ENCODE measurements at places on chromosomes 16 and 17.

DNA sequence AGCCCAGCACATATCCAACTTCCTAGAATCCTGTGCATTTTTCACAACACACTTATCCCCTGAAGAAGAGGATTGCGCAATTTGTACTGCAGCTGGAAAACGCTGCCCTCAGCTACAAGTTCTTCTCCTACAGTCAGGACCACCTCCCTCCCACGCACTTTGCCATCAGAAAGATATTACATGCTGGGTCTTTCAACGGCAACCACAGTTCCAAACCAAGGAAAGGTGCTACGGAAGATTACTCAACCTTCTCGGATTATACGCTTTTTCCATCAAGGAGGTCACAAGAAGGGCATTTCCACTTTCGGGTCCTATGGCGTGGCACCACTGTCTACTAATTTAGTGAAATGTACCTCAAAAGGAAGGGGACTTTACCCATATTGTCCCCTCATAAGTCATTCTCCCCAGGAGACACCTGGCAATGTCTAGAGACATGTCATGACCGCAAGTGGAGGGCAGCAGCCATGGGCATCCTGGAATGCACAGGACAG, 35.2 kb downstream of the USP7 start:
- DNase-seq, result peak; percentile 81

DNA sequence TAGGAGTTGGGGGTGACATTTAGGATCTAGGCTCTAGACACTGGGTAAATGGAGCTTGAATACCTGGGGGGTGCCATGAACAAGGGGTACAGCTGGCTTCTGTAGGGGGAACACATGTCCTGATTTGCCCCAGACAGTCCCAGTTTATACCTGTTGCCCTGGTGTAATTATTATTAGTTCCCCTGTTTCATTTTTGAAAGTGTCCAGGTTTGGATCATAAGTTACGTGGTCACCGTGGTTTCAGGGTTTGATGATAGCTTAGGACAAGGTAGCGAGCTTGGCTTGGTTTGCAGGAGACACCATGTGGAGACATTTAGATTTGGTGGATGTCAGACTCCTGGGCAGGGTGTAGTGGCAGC, 5.5 kb downstream of the MLLT6 start:
- no peak for DNase-seq

GRCh38 chr17:73748508-73748907, 104.3 kb upstream of the SDK2 start:
- DNase-seq, result no peak

GRCh38 chr17:81239714-81240555, 817 bp downstream of the NDUFAF8 start:
- DNase-seq, result peak; percentile 57

- DNase-seq, result no peak
Observed at GRCh38 chr16:53960050-53960812, 256.3 kb downstream of the FTO start.

DNA sequence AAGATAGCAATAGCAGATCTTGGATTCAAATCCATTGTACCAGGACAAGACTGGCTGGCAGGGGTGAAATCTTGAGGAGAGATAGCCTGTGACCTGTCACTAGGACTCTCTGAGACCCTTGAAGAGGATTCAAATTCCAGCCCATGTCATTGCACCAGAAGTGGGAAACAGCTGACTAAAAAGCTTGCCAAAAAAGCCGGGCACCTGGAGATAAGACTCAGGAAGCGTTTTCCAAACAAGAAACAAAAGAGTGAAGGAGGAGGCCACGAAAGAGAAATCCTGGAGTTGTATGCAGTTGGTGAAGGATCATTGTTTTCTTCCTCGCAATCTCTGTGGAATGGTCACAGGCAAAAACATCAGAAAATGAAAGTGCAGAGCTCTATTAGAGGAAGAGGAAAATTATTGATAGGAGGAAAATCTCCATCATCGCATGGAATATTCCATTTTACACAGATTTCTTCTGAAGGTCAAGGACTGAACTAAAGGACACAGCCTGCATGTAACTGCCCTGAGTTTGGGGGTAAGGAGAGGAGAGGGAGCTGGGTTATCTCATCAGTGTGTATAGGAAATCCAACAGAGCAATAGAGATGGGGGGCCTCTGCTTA, 9.0 kb upstream of the WSB1 start:
- no peak for DNase-seq

DNA sequence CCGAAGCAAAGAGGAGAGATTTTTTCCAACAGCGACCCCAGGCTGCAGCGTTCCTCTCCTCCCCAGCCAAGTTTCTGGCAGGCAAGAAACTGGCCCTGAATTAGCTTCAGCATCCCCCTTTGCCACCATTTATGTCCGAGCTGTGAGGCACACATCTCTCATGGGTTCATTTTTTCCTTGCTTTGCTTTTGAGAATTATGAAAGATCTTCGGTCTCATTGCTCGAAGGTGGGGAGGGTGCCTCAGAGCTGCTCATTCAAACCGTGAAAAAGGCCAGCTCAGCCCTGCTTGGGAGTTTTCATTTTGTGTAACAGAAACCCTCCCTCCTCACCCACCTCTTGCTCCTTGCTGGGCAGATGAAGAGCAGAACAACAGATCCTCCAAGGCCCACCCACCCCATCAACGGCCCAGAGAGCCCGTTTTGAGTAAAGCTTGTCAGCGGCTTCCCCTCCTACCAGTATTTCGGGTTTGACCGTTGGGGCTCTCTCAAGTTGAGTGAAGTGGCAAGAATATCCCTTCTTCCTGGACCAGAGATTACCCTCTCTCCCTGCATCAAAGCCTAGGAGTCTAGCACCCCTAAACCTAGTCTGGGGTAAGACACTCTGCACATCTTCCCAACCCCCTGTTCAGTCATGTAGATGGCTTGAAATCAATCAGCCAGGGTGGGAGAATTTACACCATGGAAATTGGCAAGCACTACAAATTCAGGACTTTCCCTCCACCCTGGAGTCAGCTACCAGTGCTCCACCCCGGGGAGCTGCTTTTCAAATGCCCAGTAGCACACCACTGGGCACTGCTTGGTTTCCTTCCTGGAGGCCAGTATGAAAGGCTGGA, 1.8 kb downstream of the CCR7 start:
- DNase-seq, result no peak

DNA sequence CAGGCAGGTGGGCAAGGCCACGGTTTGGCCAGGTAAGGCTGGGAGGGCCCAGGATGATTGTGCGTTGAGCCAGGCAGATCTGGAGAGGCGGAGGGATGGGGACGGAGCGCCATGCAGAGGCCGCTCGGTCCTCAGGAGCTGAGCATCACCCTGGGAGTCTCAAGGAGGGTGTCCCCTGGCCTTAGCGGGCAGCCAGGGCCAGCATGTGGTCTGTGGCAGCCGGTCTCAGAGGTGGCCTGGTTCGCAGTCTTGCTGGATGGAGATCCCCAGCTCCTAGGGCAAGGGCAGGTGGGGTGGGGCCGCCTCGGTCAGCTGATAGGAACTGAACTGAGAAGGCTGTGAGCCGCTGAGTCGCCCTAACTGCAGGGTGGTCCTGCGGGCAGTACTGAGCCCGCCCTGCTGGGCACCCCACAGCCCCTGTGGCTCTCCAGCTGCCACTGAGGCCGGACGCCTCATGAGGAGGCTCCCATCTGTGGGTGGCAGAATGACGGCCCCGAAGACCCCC, 11.6 kb upstream of the CDH15 start:
- DNase-seq, result no peak

DNA sequence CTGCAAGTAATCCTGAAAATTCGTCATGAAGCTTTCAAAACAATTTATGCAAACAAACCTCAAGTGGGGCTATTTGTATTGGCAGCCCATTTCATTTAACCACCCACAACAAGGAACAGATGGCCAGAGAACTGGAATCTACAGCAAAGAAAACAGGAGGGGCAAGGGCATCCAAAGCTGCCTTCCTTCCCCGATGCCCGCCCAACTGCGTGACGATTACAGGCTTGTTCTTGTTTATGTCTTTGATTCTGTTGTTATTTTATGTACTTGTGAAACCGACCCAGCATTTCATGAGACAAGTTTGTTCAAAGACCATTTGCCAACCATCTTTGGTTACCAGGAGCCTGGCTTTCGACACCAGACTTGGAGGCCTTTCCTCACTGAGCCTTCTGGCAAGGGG, 59.1 kb upstream of the IRX6 start:
- DNase-seq, result no peak

GRCh38 chr16:64910356-64910755, 211.5 kb downstream of the CDH11 start:
- DNase-seq, result no peak

DNA sequence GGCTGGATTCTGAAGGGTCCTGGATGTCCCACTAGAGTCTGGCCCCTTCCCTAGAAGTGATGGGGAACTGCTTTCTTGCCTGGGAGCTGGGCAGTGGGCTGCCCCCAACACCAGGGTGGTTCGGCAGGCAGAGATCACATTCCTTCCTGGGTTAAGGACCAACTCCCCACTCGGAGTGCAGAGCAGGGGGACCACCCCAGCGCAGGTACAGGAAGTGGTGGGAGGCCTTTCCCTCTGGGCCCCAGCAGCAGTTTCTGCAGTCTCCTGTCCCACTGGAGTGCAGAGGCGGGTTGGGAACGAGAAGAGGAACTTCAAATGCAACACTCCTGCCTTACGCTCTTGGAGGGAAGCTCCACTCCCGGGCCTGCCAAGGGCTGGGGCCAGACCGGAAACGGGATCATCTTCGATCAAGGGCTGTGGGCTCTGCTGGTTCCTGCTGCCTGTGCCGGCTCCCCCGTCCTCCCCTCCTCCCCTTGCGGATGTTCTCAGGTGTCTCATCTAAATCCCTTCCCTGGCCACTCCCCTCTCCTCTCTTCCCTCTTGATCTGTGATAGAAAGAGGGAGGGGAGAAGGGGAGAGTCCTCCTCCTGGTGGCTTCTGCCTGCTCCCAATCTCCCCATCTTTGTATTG, 9.0 kb upstream of the NGFR start:
- DNase-seq, result peak; percentile 74

- DNase-seq, result no peak
Observed at GRCh38 chr17:62801553-62802114, 6.5 kb downstream of the MARCHF10 start.

DNA sequence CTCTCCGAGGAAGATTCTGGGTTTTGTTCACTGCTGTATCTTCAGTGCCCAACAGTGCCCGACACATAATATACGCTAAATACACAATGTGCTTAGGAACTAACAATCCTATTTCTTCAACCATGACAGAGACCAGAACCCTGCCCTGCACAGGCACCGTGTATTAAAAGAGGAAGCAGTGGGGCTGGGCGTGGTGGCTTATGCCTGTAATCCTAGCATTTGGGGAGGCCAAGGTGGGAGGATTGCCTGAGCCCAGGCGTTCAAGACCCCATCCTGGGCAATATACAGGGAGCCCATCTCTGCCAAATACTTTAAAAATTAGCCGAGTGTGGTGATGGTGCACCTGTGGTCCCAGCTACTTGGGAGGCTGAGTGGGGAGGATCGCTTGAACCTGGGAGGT, 19.3 kb downstream of the ARL2BP start:
- DNase-seq, result no peak

DNA sequence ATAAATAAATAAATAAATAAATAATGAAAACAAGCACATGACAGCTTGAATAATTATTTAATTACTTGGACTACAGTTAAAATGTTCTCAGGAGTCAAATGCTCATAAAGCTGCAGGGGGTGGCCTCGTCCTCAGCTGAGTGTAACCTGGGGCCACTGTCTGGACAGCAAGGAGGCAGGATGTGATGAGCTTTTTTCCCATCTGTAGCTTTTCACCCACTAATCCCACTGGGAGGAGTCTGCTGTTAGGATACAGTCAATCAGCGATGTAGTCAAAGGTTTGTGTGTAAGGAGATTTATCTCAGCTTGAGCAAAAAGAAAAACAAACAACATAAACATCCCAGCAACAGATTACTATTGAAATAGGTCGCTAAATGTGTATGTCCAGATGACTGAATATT, 22.5 kb downstream of the ZCCHC14 start:
- DNase-seq, result no peak

- no peak for DNase-seq
Observed at GRCh38 chr17:76914937-76915336, 46.7 kb downstream of the MGAT5B start.

DNA sequence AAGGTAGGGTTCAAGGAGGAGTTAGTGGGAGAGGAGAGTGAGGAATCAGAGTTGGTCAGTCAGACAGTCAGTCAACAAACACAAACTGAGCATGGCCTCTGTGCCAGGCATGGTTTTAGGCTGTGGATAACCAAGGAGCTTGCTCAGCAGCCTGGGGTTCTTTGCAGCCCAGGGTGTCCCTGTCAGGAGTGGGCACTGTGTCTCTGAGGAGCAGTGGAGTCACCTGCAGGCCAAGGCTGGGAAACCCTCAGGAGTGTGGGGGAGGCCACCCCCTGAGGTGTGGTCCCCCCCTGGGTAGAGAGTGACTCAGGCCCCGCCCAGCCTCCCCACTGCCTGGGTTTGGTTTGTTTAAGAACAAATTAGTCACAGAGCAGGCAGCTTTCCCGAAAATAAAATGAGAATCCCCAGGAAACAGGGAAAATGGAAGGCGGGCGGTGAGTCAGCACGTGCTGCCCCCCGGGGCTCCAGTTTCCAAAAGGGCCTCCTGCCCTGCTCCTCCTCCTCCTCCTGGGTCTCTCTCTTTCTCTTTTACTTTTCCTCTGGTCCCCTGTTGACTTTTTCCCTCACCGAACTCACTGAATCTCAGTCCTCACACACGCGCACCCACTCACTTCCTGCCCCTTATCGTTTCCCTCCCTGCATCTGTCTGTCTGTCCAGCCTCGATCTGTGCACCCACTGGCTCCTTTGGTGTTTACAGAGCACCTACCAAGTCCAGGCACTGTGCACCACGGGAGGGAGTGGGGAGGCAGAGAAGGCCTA, 44.3 kb downstream of the SOCS3 start:
- DNase-seq, result no peak

GRCh38 chr16:46658925-46659324, 30.1 kb downstream of the VPS35 start:
- peak; percentile 95 for DNase-seq

DNA sequence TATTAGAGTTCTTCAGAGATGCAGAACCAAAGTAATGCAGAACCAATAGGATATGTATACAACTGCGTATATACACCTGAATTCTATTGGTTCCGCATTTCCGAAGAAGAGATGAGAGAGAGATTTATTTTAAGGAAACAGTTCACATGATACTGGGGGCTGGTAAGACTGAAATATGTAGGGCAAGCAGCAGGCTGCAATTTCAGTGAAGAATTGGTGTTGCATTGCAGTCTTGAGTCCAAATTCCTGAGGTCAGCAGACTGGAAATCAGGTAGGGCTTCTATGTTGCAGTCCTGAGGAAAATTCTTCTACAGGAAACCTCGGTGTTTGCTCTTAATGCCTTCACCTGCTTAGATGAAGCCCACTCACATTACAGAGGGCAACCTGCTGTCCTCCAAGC, 128.2 kb upstream of the MED13 start:
- no peak for DNase-seq

- DNase-seq, result peak; percentile 9
Observed at GRCh38 chr17:67891481-67892119, 66.3 kb downstream of the BPTF start.

GRCh38 chr17:51852603-51853002, 305.9 kb downstream of the CA10 start:
- no peak for DNase-seq

DNA sequence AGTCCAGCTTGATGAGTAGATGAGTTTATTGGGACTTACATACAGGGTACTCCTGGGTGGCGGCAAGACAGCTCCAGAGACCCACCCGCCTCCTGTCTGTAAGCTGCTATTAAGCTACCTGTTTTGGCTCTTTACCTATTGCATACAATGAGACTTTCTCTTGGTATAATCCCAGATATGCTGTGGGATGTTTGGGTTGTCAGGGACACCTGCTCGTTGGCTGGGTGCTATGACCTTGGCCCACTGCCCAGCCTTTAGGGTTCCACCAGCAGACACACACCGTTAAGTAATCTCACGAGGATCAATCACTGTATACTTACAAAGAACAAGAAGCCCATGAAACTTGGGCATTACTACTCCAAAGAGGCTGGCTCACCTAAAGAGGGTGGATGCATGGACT, 116.4 kb downstream of the NPIPB5 start:
- DNase-seq, result no peak

Data from KBM-7 (cell line).